EL (cell line): ENCODE measurements at places on chromosomes 2 and 18.

- DNase-seq: no peak
Measured at GRCh38 chr2:3650140-3650920, 7.7 kb upstream of the ALLC start.

DNA sequence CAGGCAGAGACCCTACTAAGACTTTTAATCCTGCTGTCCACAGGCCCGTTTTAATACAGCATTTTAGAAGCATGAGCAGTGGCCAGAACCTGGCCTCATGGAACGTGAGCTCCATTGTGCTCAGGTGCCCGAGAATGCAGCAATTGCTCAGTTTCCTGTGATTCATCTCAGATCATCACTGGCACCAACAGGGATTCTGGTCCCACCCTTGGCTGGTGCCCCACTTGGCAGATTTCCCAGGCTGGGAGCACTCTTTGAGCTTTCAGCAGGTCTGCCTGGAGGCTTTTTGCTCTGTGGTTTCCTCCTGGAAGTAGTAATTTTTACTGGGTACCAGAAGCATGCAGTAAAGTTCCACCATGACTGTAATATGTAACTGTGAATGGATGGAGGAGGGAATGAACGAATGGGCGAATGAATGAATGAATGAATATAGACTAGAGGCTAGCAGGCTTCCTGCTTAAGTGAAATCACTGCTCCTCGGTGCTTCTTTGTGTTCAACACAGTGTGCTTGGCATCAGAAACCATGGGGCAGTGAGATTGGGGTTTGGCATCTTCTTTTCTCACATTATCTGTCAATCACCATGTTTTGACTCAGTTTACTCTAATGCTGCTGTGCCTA is 312.9 kb downstream of the PRKCE start:
- DNase-seq: peak; percentile 97

GRCh38 chr2:94978917-94979316 is 46.6 kb upstream of the MAL start:
- DNase-seq: no peak

DNA sequence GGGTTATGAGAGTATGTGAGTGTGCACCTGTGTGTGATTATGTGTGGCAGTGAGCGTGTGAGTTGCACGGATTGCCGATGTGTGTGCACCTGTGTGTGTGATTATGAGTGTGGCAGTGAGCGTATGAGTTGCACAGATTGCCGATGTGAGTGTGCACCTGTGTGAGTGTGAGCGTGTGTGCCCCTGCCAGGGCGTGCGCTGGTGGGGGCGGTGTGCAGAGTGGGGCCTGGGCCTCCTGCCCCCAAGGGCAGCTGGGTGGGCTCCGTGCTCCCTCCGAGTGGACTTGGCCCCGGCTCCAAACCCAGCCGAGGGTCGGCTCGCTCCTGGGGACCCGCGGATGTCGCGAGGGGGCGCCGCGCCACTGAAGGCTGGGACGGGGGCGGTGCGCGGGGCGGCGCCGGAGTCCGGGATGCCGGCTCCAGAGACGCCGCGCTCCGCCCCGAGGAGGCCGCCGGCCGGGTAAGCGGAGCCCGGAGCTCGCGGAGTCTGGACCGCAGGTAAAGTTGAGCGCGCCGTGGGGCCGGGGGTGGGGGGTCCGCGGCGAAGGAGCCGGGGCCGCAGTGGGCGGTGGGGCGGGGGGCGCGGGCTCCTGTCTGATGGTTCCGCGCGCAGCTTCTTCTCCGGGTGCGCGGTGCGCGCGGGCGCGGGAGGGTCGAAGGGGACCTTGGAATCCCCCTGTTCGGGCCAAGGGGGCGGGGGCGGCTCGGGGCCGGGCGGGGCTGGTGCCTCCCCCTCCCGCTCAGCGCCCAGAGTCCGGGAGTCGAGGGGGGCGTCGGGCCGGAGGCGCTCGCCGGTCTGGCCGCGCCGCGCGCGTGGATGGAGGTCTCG is at the start of gene KCNG2:
Gene KCNG2 (plus strand): TSS at position 421 of the 828 bp plus-strand sequence. CDS start 65,730 bp downstream, outside the sequence.
- DNase-seq: no peak

DNA sequence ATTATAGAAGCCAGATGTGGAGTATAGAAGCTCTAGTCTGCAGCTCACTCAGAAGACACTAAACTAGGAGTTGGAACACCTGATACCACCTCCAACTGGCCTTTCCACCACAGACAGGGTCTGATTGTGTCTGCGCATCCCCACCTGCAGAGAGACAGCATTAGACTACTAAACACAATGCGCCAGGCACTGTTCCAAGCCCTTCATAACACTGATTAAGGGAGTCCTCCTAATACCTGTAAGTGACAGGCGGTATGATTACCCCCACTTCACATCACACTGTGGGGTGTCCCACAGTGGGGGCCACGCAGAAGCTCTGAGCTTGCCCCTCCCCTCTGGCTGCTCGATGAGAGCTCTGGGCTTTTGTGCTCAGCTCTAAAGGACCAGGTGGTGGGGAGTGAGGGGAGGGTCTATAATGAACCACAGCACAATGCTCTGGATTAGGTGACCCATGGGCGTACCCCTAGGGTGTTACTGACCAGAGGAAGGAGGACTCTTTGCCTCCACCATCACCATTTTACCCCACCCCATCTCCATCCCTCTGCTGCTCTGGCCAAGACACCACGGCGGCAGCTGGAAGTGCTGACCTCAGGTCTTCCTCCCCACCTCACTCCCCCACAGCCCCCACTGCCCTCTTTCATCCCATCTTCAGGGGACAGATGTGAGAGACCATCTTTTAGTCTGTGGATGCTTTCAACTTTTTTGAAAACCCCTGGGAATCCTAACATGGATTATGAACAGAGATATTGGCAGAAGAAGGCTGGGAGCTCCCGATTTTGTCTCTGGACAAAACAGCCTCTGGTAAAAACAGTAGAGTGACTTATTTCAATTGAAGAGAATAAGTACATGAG is 145.1 kb downstream of the GFPT1 start:
- no peak for DNase-seq

GRCh38 chr2:205682239-205682970 is at the start of gene NRP2:
Gene NRP2, plus strand, starts transcription at chr2:205682501. Its CDS starts 790 bp downstream, at chr2:205683291.
- peak; percentile 87 for DNase-seq

GRCh38 chr2:182447863-182448262 is 21.0 kb upstream of the PDE1A start:
- DNase-seq: peak; percentile 71

GRCh38 chr2:112087346-112088020 is 32.4 kb downstream of the TMEM87B start:
- DNase-seq: no peak

DNA sequence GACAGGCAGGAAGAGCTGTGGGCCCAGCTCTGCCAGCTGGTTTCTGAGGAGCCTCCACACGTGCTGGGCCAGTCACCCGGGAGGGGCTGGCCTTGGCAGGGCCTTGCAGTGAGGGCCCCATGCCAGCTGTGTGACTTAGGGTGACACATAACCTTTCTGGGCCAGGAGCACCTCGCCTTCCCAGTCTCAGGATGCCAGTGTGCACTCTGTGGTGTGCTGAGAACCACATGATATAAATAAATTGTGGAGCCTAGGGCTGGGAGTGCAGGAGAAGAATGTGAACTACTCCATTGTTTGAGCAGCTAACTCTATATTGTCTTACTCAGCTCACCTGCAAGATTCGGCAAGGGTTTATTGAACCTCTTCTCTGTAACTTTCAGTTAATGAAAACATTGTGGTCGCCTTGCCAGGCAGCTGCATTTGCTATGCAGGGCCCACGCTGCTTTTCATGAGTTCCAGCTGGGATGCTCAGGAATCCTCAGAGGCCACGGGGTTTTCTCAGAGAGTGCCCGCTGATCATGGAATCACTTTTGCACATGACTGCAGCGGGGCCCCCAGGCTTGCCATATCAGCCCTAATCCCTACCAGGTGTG is 222.3 kb downstream of the SH3RF3 start:
- peak; percentile 81 for DNase-seq

DNA sequence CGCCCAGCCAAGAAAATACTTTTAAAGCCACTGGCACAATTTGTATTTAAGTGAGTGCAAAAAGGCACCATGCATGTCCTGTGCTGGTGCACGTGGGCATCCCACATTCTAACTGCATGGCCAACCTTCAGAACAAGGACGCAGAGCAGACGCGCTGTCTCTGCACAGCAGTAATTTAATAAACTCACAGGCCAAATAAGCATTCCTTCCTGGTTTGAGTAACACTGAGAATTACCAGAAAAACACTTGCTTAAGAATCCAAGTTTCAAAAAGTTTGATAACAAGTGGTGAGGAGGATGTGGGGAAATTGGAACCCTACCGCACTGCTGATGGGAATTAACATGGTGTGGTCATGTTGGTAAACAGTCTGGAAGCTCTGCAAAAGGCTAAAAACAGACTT is 38.7 kb downstream of the RPL31 start:
- DNase-seq: no peak

DNA sequence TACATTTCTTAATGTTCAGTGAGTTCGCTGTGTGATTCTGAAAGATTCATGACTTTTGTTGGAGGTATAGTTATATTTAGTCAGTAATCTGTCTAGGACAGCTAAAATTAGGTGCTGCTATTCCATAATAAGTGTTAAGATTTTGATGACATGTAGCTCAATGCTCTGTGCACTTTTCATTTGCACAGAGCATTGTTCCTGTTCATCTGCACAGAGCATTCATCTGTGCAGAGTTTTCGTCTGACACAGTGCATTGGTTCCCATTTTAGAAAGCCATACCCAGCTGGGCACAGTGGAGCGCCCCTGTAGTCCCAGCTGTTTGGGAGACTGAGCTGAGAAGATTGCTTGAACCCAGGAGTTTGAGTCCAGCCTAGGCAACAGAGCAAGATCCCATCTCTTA is 8.6 kb downstream of the POLI start:
- no peak for DNase-seq

- peak; percentile 47 for DNase-seq
Measured at GRCh38 chr2:120596990-120597594, 138.6 kb upstream of the GLI2 start.

GRCh38 chr18:63054901-63055584 is 264.5 kb downstream of the BCL2 start:
- DNase-seq: no peak

DNA sequence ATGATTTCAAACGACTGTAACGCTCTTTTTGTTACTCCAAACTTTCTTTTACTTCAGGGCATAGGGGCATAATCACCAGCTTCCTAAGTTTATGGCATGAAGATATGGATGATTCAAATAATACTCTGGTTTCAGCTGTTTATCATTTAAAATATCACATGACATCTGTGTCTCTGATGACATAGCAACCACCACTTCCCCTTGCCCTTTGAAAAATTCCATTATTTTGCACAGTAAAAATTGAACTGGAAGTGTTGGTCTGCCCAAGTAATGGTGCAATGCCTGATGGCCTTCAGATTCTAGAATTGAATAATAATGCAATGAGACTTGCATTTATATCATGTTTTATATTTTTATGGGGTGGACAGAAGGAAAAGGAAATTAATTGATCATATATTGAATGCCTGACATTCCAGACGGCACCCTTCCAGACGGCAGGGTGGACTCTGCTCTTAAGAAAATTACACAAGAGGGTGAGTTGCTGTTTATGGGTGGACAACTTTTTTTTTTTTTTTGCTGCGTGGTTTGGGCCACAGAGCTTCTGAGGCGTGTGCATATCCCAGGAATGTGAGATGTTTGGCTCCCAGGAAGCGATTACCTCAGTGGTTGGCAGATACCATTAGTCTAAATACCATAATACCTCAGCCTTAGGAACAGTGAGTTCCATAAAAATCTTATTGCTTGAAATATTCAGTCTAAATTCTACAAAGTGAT is 101.7 kb upstream of the ZNF521 start:
- peak; percentile 83 for DNase-seq

GRCh38 chr2:172461591-172462372 is 34.4 kb downstream of the ITGA6 start:
- peak; percentile 45 for DNase-seq

GRCh38 chr18:27808683-27809082 is 368.2 kb downstream of the CDH2 start:
- DNase-seq: peak; percentile 36

DNA sequence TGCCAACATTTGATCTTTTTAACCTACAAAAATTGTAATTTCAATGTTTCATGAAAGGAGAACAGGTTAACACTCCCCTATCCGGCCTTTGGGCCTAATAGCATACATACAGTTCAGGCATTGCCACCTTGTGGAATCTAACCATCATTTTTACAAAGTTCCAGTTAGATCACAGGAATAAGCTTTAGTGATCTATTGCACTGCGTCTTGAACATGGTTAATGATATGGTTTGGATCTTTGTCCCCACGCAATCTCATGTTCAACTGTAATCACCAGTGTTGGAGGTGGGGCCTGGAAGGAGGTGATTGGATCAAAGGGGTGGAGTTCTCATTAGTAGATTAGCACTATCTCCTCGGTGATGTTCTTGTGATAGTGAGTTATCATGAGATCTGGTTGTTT is 58.2 kb upstream of the NEUROD1 start:
- no peak for DNase-seq

DNA sequence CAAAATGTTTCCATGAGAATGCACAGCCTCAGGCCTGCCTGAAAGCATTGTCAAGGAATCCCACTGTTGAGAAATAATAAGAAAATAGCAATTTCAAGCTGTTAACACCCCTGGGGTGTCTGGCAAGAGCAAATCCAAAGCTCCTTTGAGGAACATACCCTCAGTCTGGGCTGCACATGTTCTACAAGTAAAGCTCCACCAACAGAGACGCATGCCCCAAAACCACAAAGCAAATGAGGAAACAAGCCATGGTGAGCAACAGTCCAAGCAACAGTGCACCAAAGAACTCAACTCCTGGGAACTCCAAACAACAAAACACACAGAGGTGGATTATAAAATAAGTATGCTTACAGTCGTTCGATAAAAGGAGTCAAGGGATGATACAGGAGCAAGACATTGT is 40.3 kb downstream of the CYP27C1 start:
- no peak for DNase-seq

- no peak for DNase-seq
Measured at GRCh38 chr2:120434492-120435308, 88.8 kb downstream of the INHBB start.

DNA sequence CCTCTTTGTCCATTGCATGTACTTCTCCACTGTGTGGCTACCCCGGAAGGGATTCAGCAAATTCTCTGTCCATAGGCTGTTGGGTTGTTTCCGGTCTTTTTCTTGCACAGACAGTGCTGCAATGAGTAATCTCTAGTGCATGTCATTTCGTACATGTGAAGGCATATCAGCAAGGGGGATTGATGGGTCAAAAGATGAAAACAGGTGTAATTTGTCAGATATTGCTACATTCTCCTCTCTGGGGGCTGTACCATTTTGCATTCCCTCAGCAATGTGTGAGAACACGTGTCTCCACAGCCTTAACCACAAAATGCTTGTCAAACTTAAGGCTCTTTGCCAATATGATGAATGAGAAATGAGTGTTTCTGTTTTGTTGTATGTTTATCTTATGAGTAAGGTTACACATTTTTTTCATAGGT is 60.5 kb downstream of the KLHL29 start:
- DNase-seq: peak; percentile 80

DNA sequence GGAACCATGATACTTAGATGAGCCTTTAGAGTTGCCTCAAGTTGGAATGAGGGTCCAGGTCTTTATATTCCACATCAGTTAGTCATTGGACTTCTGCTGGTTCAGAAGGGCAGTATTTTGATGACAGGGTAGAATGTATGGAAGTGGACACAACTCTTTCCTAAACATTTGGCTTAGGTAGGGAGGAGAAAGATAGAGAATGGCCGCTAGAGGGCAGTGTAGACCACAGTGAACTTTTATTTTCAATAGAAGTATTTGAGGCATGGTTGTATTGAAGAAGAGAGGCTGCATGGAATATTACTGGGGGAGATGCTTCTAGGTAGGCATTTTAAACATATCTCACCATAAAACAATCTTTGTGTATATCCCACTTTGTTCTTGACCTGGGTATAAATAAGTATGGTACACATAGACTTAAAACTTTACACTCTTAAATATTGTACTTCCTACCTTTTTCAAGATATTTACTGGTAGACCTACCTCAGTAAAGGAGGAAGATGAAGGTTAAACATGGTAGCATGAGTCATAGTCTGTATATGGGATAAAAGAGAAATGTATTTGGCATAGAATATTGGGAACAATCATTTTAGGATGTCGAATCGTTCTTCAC is 497.6 kb upstream of the FAM98A start:
- DNase-seq: peak; percentile 63
